ENCODE measurements at places on chromosomes 6 and 20.
A peak's percentile ranks its signal among the peaks of the same experiment; 100 is the strongest.

- DNase-seq, result no peak
Observed at GRCh38 chr6:84258866-84259265, 31.4 kb upstream of the CEP162 start.

- peak; percentile 49 for DNase-seq
Observed at GRCh38 chr20:21395666-21396598, 1.4 kb downstream of the NKX2-4 start.

GRCh38 chr6:13851330-13851729 is 37.0 kb upstream of the MCUR1 start:
- DNase-seq, result no peak

DNA sequence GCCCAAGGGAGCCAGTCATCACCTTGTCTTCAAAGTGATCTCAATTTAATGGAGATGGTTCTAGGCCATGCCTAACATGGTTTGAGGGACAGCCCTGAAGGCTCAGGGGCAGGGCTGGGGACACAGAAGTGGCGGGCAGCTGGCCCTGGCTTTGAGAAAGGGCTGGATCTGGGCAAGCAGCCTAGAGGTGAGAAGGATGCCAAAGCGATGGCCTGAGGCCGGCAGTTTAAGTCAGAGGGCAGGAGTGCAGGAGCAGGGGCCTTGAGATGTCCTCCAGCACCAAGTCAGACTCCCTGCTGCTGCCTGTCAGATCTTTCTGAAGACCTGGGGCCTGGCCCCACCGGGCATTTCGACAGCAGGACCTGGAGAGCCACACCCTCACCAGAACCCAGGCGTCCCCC is 28.4 kb upstream of the APMAP start:
- DNase-seq, result no peak

- DNase-seq, result no peak
Observed at GRCh38 chr6:46357591-46357990, 133.7 kb downstream of the RCAN2 start.

GRCh38 chr20:38243709-38244020 is 16.9 kb downstream of the KIAA1755 start:
- no peak for DNase-seq

GRCh38 chr6:122736616-122737015 is 42.9 kb upstream of the FABP7 start:
- DNase-seq, result peak; percentile 36

GRCh38 chr20:58327211-58327610 is 17.7 kb downstream of the RAB22A start:
- no peak for DNase-seq

Measured in NCI-H1092 treated with DMSO at 0.1 percent for 48 hours (cell line).